ENCODE measurements at places on chromosomes 5 and 9. TPM values are rescaled to one million over a fixed set of nuclear protein-coding genes. Genes with fewer than 3 reads are reported as not detected.

Gene ARAP3
- total RNA-seq = 10.9 TPM

Gene ORM2
- not detected for total RNA-seq

Gene LHX2
- total RNA-seq = not detected

Gene IQGAP2
- 37.3 TPM for total RNA-seq

Gene SLC45A2
- not detected for total RNA-seq

Gene CD72
- total RNA-seq = 8.1 TPM

Gene CD74
- total RNA-seq = 325 TPM

Gene TAF11L2
- not detected for total RNA-seq

Gene PCDHGB2
- total RNA-seq = 0.97 TPM

Gene RNF183
- total RNA-seq = 0.12 TPM

Gene GABRA6
- not detected for total RNA-seq

DNA sequence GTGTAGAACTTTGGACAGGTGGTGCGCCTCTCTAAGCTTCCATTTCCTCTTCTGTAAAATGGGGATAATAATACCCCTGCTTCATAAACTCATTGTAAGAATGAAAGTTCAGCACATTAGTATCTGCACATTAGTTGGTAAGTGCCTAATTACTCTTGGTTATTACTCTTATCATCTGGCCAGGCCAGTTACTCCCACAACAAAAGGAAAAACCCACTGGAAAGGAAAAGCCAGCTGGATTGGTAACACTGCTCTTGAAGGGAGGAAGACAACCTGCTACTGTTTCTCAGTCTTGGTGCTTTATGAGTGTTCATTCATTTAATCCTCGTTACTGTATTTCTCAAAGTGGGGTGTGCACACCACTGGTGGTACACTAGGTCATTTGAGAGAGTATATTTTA is 251.4 kb downstream of the ARHGAP26 start:
- H3K36me3 ChIP-seq = peaks cover 16% of the 10 kb centered on the region
- H3K4me1 ChIP-seq = peaks cover 55% of the 10 kb centered on the region
- H3K27ac ChIP-seq = no peak overlapping the region
- H3K27me3 ChIP-seq = no peaks in the 10 kb centered on the region
- no peak overlapping the region for H3K4me3 ChIP-seq

- no peaks in the 10 kb centered on the region for H3K4me1 ChIP-seq
- no peaks in the 10 kb centered on the region for H3K27me3 ChIP-seq
- H3K27ac ChIP-seq = no peak overlapping the region
- DNase-seq = no peak
Measured at GRCh38 chr9:115637661-115638060, 515.9 kb upstream of the PAPPA start.

DNA sequence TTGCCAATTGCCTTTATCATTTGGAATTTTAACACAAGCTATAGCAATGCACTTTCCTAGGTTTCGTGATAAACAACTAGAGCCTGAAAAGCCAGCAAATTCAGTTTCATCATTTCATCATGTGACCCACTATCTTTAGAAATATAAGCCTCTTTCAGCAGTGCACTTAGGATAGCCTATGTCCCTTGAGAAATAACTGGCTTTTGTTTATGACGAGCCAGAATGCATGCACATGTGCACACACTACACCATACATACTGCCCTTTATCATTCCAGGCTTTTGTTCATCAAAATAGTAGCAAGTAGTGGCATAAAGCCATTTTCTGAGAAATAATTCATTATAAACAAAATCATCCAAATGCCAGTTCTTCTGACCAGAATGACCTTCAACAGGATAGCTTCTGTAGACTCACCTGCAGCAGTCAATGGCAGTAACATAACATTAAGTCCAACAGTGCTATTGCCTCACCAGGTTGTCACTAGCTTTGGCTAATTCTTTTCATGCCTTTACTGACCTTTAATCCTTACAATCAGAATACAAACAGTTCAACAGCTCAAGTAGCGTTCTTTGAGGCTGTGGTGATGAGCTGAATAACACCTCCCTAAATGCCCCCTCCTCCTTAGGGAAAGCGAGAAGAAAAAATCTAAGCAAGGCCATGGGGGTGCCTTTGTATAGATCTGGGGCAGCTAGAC is 132.3 kb upstream of the SMARCA2 start:
- H3K27me3 ChIP-seq = peaks cover 5% of the 10 kb centered on the region
- no peak overlapping the region for H3K27ac ChIP-seq
- H3K36me3 ChIP-seq = no peaks in the 10 kb centered on the region
- no peaks in the 10 kb centered on the region for H3K4me1 ChIP-seq

DNA sequence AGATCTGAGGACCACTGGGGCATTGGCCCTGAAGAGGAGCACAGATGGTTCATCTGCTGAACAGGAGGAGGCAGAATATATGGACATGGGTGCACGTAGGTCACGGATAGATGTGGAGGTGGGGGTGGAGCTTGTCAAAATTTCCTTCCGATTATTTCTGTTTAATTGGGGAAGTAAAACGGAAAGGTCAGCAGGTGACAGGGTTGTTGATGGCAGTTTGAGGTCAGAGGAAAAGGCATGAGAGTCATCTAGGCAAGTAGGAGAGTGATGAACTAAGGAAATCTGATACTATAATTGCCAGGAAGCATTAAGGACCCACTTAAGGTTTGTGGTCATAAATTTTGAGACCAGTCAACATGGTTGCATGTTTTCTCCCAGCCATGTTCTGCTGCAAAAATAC is 8.4 kb upstream of the FAM81B start:
- no peak for DNase-seq
- H3K27me3 ChIP-seq = no peaks in the 10 kb centered on the region
- H3K4me3 ChIP-seq = no peak overlapping the region
- no peaks in the 10 kb centered on the region for H3K36me3 ChIP-seq

DNA sequence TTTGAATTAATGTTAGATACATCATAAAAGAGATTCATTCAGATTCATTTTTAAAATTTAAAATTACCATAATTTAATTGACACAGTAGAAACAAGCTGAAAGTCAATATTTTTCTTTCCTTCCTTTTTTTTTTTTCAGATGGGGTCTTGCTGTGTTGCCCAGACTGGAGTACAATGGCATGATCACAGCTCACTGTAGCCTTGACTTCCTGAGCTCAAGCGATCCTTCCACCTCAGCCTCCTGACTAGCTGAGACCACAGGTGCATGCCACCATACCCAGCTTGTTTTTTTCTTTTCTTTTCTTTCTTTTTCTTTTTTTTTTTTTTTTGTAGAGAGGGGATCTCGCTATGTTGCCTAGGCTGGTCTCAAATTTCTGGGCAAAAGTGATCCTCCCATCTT is 131.6 kb upstream of the TBCA start:
- peaks cover 12% of the 10 kb centered on the region for H3K27me3 ChIP-seq
- no peak overlapping the region for H3K27ac ChIP-seq

DNA sequence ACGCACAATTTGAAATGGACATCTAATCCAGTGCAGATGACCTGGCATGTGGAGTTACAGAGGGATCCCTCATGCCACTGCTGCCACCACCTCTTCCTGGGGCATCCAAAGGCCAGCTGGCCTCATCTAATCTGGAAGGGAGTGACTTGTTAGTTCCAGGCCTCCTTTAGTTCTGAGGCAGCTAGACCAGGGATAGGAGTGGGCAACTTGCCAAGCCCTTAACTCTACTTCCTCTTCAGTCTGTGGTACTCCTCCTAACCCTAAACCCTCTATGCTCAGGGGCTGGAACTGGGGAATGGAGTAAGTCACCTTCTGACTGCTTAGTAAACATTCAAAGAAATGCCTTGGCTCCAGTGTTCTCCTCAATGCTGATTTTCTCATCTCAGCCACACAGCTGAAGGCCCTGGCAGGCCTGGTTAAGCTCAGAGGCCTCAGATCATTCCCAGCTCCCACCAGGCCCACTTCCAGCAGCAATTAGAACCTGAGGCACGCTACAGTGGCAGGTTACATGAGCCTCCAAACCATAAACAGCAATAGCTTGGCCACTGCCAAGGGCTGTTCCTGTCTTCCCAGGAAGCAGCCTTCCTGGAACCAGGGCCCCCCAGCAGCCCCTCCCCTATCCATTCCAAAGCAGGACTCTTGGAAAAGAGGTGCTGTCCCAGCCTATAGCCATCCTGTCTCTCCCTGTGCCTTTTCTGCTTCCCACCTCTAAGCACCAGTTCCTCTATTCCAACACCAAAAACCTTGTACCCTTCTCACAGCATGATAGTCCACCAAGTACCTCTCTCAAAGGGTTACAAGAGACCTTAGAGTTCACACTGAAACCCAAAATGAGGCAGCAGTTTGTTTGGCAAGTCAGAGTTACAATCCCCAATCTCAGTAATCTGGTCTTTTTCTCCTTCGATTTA is 2.0 kb downstream of the EIF4EBP3 start:
- H3K4me1 ChIP-seq = peaks cover 43% of the 10 kb centered on the region
- H3K27me3 ChIP-seq = no peaks in the 10 kb centered on the region
- H3K4me3 ChIP-seq = peak overlapping the region; percentile 58
- DNase-seq = no peak

DNA sequence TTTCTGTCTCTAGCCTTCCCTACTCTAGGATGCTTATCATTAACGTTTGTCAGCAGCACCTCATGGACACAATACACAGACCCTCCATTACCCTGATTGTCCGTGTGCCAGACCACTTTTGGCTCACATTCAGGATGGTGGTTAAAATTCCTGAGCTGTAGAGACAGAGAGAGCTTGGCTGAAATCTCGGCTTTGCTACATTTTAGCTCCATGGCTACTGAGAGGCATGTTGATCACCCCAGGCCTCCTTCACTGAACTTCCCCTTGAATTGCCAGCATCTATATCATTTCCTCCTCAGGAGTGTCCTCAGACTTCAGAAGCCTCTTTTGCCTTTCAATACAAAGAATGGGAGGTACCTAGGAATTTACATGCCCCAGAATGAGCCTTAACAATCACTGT is 104.7 kb upstream of the ISL1 start:
- no peak for DNase-seq
- no peaks in the 10 kb centered on the region for H3K27me3 ChIP-seq
- H3K4me1 ChIP-seq = no peaks in the 10 kb centered on the region

GRCh38 chr5:154465169-154465568 is 12.9 kb downstream of the HAND1 start:
- DNase-seq = no peak
- no peak overlapping the region for H3K4me3 ChIP-seq
- no peaks in the 10 kb centered on the region for H3K4me1 ChIP-seq

DNA sequence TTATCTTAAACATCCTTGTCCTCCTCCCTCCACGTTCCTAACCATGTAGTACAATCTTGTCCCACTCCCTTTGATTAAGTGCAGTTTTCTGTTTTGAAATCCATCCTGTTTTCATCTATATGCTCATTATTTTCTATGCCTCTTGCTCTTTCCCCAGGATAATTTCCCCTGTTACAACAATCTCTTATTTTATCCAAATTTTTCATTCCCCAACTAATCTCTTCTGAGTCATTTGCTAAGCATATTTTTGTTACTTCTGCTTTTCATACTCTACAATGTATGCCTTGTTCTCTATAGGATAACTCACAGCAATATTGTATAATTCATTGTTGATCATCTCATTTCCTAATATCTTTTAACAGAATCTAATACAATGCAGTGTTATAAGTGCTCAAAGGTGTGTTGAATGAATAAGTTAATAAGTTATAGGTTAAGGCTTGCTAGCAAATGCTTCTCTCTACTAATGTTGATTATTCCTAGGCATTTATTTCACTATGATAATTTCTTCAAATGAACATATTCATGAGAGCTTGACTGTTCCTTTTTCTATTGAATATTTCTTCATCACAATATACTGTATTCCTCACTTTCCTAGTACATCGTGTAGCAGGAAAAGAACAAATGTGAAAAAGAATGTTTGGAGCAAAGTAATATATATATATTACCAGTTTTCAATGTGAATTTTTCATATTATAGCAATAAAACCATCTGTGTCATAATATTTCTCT is 1.5 kb downstream of the OMD start:
- no peaks in the 10 kb centered on the region for H3K4me1 ChIP-seq
- H3K27me3 ChIP-seq = no peaks in the 10 kb centered on the region
- H3K36me3 ChIP-seq = no peaks in the 10 kb centered on the region
- H3K4me3 ChIP-seq = no peak overlapping the region

GRCh38 chr5:154371687-154372086 is 74.1 kb upstream of the SAP30L start:
- DNase-seq = no peak
- H3K27me3 ChIP-seq = no peaks in the 10 kb centered on the region
- peaks cover 7% of the 10 kb centered on the region for H3K36me3 ChIP-seq
- H3K27ac ChIP-seq = no peak overlapping the region
- no peaks in the 10 kb centered on the region for H3K4me1 ChIP-seq
- H3K4me3 ChIP-seq = no peak overlapping the region

- peaks cover 5% of the 10 kb centered on the region for H3K27me3 ChIP-seq
- H3K27ac ChIP-seq = peak overlapping the region; percentile 95
Measured at GRCh38 chr5:52799358-52799982, 11.8 kb downstream of the ITGA1 start.

- H3K4me3 ChIP-seq = no peak overlapping the region
- no peak for DNase-seq
- peaks cover 66% of the 10 kb centered on the region for H3K27me3 ChIP-seq
Measured at GRCh38 chr5:38258042-38258318, 379 bp upstream of the EGFLAM start.

GRCh38 chr9:131809941-131810344 is 70.1 kb upstream of the RAPGEF1 start:
- H3K27me3 ChIP-seq = peaks cover 17% of the 10 kb centered on the region
- DNase-seq = no peak
- H3K27ac ChIP-seq = no peak overlapping the region

DNA sequence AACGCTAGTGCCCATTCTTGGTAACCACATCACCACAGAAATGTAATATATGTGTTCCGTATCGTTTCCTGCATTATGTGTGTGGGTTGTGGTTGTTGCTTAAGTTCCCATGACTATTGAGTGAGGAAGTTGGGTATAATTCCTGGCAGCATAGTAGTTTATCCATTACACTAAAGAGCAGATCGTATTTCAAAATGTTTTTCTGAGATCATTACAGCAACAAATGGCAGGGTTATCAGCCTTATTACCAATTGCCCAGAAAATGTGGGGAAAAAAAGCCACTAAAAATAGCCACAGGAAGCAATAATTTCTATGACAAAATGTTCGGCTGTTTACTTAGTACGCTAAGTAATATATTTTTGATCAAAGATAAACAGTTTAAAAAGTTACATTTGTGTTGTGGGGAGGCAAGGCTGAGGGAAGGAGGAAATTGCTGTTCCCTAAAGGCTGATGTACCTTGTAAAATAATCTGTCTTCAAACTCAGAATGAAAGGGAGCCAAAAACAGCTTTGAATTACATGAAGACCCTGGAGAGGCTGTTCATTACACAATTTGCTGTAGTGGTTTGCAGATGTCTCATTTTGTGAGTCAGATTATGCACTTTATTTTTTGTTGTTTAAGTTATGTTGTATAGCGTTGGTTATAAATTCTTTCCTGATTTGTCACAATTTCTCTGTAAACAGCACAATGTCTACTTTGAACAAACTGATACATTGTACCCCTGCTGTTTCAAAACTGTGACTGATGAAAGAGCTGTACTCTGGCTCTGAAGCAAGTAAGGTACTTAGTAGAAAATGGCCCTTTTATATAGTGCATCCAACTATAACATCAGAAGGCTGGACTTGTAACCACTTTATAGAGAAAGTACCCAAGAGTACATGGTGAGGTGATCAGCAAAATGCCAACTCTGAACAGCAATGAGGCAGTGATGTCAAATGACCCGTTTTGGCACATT is 1028.5 kb downstream of the NR2F1-AS1 start:
- H3K27ac ChIP-seq = no peak overlapping the region
- H3K27me3 ChIP-seq = no peaks in the 10 kb centered on the region
- H3K4me1 ChIP-seq = no peaks in the 10 kb centered on the region
- DNase-seq = no peak
- no peak overlapping the region for H3K4me3 ChIP-seq

GRCh38 chr5:58439094-58439644 is 20.7 kb downstream of the PLK2 start:
- H3K36me3 ChIP-seq = no peaks in the 10 kb centered on the region
- DNase-seq = no peak
- H3K4me3 ChIP-seq = no peak overlapping the region
- H3K27ac ChIP-seq = no peak overlapping the region
- H3K4me1 ChIP-seq = no peaks in the 10 kb centered on the region

Measured in activated CD4-positive, alpha-beta T cell treated with anti-CD3 and anti-CD28 coated beads, Interleukin-2, amount 10 ng/mL, durations not matched to agents 24 days and 14 days (primary cell).